ENCODE measurements at places on chromosomes 1 and 21.

GRCh38 chr1:206685769-206686477 is 1.2 kb downstream of the MAPKAPK2 start:
- DNase-seq, result peak; percentile 19

DNA sequence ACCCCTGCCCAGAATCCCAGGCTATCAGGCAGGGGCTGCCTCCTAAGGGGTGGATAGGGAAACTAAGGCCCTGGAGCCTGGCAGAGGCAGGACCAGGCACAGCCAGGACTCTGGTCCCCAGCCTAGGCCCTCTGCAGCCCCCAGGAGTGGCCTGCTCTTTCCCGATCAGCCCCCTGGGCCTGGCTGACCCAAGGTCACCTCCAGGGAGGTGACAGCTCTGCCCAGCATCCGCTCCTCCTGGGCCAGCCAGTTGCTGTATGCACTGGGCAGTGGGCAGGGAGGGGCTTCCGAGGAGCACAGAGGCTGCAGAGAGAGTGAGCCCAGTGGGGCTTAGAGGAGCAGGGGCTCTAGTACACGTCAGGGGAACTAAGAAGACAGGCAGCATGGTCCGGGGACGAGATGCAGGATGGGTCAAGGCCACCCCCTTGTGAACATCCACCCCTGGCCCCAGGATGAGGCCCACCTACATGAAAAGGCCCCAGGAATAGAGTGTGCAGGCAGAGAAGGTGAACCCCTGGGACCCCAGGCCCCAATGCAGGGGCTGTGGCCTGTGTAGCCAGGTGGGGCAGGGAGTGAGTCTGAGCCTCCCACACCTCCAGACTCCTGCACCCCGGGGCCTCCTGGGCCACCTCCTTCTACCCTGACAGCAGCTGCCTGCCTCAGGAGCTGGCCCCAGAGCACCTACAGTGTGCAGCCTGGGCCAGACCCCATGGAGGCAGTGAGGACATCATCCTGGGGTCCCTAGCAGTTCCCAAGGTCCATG is 32.8 kb downstream of the WNT9A start:
- no peak for DNase-seq

GRCh38 chr1:175600721-175601440 is 142.5 kb downstream of the TNR start:
- DNase-seq, result no peak

DNA sequence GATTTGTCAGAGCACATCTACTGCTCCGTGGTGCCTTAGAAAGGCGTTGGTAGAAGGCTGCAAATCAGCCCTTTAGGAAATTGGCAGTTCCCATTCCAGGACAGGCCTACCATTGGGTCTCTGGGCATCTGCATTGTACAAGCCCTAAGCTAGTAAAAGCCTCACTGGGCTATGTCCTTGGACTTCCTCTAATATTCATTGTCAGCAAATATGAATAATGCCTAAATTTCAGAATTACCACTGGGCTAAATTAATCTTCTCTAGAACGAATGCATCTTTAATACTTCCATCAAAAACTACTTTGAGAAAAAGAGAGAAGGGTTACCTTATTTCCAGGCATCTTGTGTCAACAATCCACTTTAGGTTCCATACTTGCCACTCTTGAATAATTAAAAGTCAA is 41.5 kb upstream of the ATP1A1 start:
- no peak for DNase-seq

- DNase-seq, result no peak
These were observed 4.2 kb downstream of the RASSF5 start for GRCh38 chr1:206511362-206512057.

DNA sequence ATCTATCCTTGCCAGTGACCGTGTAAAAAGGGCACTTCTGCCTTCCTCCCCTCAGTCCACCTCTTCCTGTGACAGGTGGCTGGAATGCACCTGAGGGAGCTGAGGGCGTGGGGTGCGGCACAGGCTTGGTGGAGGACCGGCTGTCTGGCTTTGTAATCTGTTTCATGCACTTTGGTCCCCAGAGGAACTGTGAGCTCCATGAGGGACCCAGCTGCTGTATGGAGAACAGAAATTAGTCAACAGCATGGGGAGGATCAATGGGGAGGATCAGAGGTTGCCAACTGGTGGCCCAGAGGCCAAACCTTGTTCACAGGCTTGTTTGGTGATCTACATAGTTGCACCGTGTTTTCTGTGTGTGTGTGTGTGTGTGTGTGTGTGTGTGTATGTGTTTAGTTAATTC is 19.0 kb upstream of the LUZP1 start:
- no peak for DNase-seq

GRCh38 chr1:232037774-232038388 is 411.3 kb downstream of the DISC1 start:
- no peak for DNase-seq

DNA sequence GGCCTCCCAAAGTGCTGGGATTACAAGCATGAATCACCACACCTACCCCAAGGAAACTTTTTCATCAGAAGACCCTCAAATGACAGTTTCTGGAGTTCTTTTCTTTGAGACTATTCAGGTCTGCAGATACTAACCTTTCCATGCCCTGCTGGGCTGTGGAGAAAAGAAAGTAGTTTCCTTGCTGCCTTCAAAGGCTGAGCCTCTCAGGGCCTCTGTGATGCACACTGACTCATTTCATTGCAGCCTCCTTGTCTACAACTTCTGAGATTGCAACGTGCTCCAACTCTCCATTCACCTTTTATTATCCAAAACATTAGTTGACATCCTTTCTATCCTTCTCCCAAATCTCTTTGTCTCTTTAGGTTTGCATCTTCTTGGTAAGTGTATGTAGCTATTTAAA is 8.8 kb upstream of the SAMSN1 start:
- no peak for DNase-seq

DNA sequence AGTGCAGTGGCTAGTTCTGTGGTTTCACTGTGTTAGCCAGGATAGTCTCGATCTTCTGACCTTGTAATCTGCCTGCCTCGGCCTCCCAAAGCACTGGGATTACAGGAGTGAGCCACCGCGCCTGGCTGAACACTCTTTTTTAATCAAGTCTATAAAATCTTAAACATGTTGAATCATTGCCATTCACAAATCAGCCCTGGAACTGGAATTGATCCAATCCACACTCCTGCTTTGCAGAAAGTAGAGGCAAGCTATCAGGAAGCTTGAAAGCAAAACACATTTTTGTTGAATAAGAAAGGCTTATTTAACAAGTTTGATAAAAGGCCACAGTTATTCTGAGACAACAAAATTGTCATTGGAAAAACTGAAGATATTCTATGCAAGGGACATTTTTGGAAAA is 18.3 kb upstream of the EFHD2 start:
- no peak for DNase-seq

DNA sequence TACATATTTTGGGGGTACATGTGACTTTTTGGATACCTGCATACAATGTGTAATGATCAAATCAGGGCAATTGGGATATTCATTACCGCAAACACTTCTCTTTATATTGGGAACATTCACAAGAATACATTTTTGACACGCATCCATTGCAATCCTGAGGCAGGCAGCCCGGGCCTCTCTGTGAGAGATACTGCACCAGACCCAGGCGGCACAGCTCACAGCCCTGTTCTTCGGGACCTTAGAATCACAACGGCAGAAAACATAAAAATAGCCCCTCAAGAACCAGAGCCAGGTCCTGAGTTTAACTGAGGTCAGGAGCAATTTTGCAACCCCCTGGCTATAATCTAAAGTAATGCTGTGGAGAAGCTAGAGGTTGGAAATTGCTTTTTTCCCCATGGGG is 90.8 kb upstream of the PGBD5 start:
- DNase-seq, result no peak

GRCh38 chr1:153535242-153536011 is at the start of gene S100A6:
Gene S100A6 (minus strand): TSS chr1:153535991. CDS start chr1:153535339, 652 bp downstream.
- DNase-seq, result no peak

- DNase-seq, result no peak
These were observed 90.7 kb upstream of the ARHGEF16 start for GRCh38 chr1:3363756-3364155.

DNA sequence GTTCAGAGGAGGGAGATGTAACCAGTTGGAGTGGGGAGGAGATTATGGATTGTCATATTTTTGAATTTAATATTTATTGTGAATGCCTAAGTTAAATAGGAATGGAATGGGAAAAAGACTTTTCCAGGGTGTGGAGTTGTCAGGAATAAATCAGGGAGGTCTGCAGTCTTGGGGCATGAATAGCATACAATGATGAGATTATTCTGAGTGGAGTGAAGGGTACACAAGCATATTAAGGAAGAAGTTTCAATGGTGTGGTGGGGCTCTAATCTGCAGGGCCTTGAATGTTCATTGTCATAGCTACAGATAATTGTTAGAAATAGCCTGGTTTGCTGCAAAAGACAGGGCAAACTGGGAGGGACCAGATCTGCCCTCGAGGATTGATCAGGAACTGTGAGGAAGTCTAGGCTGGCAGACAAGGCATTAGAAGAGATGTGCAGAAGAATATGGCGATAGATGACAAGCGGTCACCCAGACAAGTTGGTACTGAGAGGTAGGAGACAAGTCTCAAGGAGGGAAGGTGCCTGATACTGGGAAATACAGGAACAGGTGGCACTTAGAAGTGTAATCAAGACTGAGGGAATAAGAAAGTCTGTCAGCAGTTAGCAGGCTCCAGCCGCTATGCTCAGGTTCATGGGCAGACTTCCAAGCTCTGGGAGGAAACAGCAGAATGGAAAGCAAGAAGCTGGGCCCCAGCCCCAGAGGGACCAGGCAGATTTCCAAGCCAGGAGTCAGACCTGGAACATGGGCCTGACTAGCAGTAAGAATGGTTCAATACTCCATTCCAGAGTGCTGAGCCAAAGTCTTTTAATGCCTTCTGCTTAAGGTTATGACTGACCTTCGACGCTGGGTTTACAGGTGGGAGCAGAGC is 20.9 kb upstream of the RGL1 start:
- DNase-seq, result no peak

DNA sequence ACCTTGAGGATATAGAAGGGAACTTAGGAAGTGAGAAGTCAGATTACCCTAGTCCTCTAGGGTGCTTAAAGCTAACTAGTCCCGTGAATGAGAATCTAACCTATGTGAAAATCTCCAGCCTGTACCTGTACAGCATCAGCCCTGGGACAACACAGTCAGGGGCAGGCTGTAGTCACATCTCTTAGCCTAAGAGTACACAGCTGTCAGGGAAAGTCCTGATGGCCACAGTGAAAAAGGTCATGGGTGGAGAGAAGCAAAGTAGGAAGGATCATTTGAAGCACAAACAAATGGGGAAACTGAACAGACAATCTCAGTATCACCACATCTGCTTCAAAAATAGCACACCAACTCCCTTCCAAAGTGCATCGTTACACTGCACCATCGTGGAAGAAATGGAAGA is 11.7 kb downstream of the CTSK start:
- DNase-seq, result no peak

GRCh38 chr21:39661121-39661520 is 48.4 kb downstream of the B3GALT5 start:
- no peak for DNase-seq

DNA sequence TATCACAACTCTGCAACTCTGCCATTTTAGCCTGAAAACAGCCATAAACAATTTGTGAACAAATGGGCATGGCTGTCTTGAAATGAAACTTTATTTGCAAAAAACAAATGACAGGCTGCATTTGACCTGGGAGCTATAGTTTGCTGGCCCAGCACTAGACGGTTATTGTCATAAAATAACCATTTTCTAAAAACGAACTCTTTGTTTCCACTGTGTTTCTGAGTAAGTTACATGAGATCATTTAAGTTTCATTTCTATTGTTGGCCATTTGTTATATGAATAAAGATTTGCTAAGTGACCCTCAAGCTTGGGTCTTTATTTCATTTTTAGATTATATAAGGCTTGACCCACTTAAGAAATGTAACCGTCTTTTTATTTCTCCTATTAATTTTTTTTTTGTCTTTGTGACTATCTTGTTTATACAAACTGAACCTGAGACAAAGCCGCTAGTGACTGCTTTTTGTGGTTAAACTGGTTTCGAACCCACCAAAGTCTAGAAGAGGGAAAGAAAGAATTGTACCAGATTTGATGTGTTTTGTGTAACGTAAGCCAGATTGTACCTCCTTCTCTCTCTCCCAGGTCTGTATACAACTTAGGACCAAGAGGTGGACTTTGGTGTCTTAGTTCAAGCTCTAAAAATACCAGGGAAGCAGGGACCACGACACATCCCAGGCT is 12.9 kb upstream of the KCNJ15 start:
- DNase-seq, result no peak

DNA sequence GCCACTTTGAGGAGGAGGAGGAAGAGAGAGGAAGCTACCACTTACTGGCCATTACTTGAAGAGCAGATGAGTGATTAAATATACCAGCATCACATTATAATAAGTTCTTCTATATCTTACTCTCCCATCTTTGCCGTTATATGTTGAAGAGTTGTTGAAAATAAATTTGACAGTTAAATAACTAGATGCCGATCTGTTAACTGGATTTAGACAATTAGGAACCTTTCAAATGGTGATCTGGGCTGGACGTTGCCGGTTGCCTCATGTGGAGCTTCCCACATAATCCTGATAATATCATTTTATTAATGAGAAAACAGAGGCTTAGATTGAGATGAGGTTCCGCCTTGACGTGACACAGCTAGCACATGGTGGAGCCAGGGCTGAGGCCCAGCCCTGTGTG is 147.0 kb downstream of the SDCCAG8 start:
- DNase-seq, result no peak

- DNase-seq, result no peak
These were observed 85.1 kb downstream of the POU2F1 start for GRCh38 chr1:167305706-167306277.

DNA sequence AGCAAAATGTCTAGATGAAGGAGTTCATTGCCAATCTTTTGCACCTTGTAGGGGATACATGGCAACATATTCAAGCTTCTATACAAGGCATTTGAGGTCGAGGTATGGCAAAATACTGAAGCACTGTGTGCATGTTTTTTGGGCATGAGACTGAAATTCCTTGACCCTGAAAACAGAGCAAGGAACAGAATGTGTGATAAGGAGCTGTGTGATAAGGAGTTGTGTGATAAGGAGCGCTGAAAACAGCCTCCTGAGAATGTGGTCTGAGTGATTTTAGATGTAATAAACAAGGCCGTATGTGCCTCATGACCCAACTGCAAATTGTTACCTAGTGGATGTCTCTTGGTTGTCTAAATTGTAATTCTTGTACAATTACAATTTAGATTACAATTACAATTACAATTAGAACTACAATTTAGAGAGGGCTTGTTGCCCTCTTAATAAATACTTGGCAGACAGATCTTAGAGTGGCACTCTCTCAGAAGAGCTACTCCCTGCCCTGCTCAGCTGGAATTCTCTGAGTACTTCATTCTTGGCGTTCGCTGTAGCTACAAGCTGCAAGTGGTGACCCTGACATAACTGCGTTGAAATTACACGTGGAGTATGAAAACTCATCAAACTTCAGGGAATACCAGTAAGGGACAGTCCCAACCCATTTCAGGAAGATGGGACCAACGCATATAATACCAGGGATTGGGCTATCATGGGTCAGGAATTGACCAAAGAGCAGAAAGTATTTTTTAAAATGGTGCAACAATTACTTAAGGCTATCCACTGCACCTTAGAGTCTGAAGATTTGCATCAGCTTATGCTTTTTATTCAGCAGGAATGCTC is 20.0 kb upstream of the ITLN1 start:
- DNase-seq, result no peak
